ENCODE measurements at places on chromosomes 11 and 22.

GRCh38 chr11:128553662-128554362, 33.5 kb downstream of the ETS1 start:
- no peak for DNase-seq

GRCh38 chr11:13216711-13217075, 60.9 kb upstream of the BMAL1 start:
- no peak for DNase-seq

GRCh38 chr11:47860536-47860935, 12.4 kb upstream of the NUP160 start:
- DNase-seq, result no peak

DNA sequence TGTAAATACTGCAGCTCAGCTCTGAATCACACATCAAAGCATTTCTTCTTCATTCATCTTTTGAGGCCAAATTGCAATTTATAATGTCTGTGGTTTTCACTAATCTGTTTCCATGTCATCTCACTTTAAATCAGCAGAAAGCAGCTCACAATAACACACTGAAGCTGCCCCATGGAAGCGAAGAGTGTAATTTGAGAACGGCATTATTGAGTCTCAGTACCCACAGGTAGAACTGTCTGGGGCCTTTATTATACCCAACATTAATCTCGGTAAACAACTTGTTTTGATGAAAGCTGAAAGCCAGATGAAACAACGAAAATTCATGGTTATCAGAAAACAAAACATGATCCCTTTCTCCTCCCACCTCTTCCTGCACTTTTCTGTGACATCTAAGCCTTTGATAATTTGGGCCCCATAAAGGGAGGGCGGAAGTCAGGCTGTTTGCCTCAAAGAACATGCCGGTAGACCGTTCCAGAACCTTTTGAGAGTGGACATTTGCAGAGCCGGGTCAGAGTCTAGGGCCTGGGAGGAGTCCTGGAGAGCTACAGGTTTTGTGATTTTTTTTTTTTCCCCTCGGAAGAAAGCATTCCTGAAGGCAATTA, 68.2 kb upstream of the SESN3 start:
- DNase-seq, result no peak

GRCh38 chr11:119912229-119912628, 183.2 kb upstream of the NECTIN1 start:
- no peak for DNase-seq

DNA sequence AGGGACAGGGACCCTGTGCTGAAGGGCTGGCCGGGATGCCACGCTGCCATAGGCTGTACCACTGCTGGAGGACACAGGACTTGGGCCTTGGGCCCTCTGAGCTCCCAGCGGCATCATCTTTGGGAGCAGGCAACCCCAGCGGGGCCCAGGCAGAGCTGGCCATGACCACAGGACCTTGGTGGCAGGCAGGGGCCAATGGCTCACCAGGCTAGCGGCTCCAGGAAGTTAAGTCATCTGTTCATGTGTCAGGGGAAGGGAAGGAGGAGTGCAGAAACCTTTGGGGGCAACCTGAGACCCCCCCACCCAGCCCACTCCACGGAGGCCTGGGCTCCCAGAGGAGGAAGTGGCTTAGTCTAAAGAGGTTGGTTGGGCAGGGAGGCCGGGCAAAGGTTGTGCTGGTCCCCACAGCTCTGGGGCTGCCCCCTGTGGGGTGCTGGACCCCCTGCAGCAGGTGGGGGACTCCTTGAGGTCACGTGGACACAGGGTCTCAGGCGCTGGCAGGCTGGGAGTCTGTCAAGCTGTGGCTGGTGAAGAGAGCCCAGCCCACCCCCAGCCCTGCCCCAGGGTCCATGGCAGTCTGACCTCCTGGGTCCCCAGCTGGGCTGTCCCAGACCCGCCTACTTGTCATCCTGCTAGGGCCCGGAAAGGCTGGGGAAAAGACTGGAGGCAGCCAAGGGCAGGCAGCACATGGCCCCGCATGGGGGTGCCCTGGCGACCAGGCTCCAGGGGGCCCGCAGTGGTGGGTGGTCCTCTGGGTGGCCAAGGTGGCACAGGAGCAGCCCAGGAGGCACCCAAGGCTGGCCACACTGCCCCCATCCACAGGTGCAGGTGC, 184.3 kb downstream of the IGLL1 start:
- DNase-seq, result no peak
